Inflammatory macrophage treated with lipopolysaccharide for 1 hour (primary cell): ENCODE measurements at places on chromosomes 7 and 10.

DNA sequence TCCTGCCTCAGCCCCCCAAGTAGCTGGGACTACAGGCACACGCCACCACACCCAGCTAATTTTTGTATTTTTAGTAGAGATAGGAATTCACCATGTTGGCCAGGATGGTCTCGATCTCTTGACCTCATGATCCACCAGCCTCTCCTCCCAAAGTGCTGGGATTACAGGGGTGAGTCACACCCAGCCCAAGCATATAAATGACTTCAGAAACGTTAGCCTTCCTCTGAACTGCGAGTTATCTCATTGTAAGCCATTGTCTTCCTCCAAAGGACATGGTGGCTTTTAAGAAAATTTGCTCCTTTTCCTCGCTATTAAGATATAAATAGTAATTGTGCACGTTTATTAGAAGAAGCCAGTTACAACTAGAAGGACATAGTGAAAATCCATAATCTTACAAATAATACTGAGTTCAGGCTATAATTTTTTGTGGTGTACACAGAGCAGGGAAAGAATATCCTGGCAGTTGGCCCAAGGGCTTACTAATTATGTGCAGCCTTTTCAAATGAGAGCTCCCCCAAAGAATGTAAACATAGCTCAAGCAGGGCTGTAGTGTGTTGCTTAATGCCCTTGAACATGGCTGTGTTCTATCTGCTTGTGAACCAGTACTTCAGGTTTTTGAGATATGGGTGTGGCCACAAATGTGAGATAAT, 495.8 kb downstream of the PARD3 start:
- no peak for DNase-seq

DNA sequence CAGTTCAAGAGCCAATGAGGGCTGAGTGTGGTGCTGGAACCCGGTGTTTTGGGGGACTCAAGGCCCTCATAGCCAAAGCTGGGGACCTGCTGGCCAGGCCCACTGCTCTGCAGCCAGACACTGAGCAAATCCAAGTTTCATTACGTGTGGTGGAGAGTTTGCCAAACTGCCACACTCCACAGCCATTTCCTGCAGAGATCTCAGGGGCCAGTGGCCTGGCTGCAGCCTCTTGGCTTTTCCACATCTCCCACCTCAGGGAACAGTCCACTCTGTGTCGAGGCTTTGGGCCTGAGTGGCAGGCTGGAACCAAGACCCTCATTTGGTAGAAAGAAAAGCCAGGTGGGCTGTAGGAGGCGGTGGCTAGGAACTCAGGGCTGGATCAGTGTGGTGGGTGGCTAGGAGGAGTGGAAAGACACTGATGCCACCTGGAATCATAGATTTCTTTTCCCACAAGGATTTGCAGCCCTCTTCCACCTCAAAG, 3.2 kb downstream of the HOXA11 start:
- DNase-seq = no peak

DNA sequence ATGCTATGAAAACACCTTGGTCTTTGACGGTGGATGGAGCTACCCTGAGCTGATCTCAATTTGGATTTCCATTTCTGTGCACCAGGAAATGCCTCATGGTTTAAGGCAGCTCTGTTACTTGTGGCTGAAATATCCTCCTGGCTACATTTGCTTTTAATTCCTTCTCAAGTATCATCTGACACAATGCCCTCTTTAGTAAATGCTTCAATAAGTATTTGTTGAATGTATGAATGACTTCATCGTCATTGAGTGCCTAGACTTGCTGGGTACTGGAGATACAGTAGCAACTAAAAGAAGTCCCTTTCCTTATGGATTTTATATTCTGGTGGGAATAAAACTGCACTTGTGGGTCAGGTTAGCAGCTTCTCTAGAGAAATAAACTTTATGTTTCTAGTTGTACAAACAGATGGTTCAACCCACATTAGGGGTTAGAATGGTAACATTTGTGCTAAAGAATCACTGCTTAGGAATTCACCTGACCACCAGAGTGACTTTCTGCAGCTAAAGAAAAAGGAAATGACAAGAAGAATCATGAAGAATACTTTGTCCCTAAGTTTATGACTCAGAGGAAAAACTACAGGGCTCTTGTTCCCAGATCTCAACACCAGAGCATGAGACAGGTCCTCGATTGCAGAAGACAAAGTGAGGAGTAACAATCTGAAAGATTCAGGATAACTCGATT, 21.8 kb upstream of the SMNDC1 start:
- DNase-seq = peak; percentile 73

DNA sequence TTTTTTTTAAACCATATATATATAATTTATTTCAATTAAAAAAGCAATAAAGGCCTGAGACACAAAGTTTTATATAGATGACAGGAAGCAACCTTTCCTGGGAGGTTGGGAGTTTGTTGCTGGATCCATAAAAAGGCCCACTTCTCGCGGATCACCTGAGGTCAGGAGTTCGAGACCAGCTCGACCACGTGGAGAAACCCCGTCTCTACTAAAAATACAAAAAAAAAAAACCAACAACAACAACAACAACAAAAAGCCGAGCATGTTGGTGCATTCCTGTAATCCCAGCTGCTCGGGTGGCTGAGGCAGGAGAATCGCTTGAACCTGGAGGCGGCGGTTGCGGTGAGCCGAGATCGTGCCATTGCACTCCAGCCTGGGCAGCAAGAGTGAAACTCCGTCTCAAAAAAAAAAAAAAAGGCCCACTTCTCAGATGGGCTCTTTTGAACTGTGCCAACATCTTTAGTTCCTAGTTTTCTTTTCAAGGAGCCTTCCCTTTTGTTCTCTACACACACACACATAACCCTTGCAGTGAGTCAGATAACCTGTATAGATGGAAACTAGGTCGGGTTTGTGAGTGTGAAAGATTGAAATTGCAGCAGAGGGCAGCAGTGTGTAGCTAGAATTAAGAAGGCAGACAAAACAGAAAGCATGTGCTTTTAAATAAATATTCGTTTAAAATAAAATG, 1.2 kb upstream of the SMNDC1 start:
- DNase-seq = peak; percentile 82

GRCh38 chr10:93947055-93947454, 46.7 kb upstream of the PLCE1 start:
- DNase-seq = no peak

- DNase-seq = no peak
Observed at GRCh38 chr10:111171183-111171582, 94.4 kb downstream of the ADRA2A start.

GRCh38 chr7:122944682-122945303, 50.7 kb downstream of the TAS2R16 start:
- no peak for DNase-seq

DNA sequence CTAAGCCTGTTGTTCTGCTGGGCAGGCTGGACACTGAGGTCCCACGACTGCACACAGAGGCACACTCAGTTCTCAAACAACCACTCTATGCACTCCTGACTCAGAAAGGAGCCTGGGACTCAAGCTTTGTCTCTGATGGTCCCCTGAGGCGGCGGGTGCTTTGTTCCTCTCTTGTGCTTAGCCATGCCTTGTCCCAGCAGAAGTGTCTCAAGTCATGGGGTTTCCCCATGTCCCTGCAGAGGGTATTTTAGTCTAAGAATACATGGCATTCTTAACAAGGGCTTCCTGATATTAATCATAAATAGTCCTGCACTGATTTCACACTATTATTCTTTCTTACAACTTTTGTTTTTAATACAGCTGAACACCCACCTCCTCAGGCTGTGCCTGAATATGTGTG, 72.5 kb downstream of the CXCL12 start:
- DNase-seq = no peak

GRCh38 chr10:71235808-71236207, 23.4 kb downstream of the UNC5B start:
- DNase-seq = no peak

- DNase-seq = no peak
Observed at GRCh38 chr7:144027070-144027469, 21.7 kb upstream of the OR2A5 start.

DNA sequence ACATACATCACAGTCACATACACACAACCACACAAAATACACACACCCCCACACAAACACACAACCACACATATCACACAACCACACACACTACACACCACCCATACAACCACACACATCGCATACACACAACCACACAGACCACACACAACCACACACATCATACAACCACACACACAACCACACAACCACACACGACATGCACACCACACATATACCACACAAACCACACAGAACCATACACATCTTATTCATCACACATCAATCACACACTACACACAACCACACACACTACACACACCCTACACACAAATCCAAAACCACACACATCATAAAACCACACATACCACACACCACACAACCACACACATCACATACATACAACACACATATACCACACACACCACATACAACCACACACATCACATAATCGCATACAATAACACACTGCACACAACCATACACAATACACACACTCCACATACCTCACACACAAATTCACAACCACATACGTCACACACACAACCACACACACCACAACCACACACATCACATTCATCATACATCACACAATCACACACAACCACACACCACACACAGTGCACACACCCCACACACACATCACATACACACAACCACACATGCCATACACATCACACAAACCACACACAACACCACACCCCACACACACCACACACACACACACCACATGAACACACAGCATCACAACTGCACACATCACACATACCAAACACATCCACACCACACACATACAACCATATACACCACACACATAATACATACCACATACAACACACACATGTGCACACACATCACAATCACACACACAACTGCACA, 30.4 kb downstream of the GPRIN2 start:
- no peak for DNase-seq

DNA sequence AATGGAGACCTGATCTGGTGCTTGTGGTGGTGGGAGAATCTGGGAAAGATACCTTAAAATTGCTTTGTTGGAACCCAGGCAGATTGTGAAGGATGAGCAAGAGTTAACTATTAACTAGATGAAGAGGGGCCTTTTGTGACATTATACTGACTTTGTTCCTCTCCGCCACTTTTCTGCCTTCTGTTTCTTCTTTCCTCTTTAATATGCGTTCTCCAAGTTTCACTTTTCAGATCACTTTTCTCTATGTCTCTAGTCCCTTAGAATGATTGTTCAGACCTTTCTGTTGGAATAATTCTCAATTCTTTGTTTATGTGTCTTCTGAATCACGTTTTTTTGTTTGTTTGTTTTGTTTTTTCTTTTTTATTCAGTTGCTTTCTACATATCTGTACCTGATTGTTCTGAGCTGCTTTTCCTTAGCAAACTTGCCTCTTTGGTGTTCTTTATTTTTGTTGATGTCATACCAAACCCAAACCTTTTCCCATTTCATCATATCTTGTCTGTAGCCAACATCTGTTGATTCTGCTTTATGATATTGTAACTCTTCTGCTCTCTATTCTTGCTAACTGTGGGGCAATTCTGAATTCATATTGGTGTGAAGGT, 2.8 kb downstream of the BMPR1A start:
- no peak for DNase-seq

GRCh38 chr10:34868589-34868988, 53.5 kb upstream of the PARD3 start:
- DNase-seq = no peak

DNA sequence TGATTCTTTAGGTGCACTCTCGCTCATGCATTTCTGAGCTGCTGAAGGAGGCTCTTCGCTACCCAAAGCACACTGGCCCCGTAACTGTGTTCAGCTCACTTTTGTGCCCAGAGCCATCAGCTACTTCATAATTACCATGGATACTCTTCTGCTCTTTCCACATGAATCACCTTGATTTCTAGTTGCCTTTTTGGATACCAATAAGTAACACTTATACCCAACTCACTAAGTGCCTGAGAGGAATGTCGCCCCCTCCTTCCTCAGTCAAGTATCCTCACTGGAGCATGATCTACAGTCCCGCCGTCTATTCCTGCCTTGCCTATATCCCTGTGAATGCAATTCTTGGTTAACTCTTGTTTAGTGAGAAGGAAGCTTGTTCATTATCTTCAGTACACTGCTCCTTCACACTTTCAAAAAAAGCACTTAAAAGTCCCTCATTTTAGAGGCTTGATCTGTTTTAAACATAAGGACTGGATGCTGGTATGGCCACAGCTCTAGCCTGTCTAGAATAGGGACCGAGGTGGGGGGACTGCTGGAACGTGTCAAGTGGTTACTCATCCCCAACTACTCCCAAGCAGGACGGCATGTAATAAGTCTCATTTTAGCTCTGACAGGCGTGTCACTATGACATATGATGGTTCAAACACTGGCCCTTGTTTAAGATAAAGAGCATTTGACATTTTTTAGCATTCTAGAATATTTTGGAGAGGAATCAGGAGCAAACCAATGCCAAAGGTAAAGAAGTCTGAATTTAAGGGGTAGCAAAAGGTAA, 23.7 kb downstream of the SVIL start:
- no peak for DNase-seq

DNA sequence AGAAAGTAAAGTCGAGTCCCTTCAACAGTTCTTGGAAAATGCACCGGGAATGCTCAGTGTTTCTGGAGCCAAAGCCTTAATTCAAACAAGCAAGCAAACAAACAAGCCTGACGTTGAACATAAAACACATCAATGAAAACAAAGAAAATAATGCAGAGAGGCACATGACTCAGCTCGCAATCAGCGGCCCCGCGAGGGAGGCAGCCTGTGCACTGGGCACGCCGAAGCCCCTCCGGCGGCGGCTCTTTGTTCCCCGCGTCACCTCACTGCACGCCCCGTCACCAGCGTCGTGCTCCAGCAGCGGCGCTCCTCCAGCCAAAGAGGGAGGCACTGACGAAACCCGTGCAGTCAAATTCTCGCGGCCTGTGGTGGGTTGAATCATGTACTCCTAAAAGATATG, 151.5 kb downstream of the DNAJB6 start:
- no peak for DNase-seq

- no peak for DNase-seq
Observed at GRCh38 chr7:55484834-55485233, 87.5 kb downstream of the VOPP1 start.

DNA sequence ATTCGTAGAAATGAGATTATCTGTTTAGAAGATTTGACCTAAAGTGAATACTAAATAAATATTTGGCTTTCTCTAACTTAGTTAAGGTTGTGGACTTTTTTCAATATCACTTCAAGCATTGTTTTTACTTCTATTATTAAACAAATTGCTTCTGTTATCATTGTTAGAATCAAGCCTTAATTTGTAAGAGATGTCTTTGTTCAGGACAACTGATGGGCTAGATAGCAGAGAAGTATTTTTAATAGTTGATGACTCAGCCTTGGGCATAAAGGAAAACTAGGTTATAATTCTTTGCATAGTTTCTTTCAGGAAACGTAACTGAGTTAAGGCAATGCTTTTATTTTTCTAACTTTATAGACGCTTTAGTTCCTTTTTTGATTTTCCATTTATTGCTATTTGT, 128.8 kb upstream of the SMIM30 start:
- no peak for DNase-seq

GRCh38 chr10:130171196-130171595, 35.0 kb downstream of the GLRX3 start:
- peak; percentile 12 for DNase-seq

DNA sequence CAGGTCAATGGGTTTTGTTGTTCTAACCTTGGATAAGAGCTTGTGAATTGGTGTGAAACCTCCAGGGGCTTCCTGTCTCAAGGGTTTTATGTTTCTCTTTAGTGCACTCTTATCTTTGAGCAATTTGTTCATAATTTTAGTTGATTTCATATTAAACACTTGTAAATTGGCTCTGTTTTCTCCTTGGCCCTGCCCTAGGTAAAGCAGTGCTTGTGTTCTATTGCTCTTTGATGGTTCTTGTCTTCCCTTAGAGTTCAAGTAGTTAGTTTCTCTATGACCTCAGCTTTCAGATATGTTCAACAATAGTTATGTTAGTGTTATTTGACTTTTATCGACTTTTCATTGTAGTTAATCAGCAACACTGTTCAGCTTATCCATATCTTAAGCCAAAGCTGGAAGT, 566.4 kb upstream of the POT1 start:
- DNase-seq = no peak

- peak; percentile 93 for DNase-seq
Observed at GRCh38 chr10:26437637-26438461, at the start of gene APBB1IP. Gene APBB1IP, plus strand, starts transcription at chr10:26438341. Its CDS starts 53,986 bp downstream, at chr10:26492327.
